GF-D8 (cell line): ENCODE measurements at places on chromosomes 4 and X.

DNA sequence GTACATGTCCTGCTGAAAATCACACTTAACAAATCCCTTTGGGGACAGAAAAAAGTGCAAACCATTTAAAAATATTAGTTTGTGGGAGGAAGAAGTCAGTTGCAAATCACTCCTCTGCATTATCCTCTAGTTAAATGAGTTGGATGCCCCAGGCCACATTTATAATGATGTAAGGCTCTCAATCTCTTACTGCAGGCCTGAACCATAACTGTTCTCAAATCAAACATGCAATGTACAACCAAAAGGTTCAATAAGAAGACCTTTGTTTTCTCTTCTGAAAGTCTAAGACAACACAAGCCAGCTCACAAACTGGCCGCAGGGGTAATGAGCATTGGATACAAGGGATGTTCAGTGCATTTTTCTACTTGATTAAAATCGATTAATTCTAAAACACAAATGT lies 39.7 kb downstream of the IGFBP7 start:
- DNase-seq, result no peak

DNA sequence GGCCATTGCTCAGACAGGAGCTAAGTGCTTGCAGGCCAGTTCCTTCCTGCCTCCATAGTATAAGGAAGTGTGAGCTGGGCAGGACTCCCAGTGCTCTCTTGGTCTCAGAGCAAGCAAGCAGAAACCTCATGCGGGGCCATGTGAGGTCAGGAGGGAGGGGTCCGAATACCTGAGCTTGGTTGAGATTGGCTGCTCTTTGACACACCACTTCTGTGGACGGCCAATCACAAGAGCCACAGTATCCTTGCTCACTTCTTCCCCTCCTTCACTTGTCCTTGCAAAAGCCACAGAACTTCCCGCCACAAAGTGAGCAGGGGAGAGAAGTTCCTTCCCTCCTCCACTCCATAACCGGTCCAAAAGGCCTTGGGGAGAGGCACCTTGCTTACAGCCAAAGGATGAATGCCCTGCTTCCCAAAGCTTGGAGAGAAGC lies 56.7 kb downstream of the PRPS1 start:
- peak; percentile 91 for DNase-seq

- no peak for DNase-seq
Measured at GRCh38 chrX:124113621-124114600, 152.4 kb downstream of the STAG2 start.

DNA sequence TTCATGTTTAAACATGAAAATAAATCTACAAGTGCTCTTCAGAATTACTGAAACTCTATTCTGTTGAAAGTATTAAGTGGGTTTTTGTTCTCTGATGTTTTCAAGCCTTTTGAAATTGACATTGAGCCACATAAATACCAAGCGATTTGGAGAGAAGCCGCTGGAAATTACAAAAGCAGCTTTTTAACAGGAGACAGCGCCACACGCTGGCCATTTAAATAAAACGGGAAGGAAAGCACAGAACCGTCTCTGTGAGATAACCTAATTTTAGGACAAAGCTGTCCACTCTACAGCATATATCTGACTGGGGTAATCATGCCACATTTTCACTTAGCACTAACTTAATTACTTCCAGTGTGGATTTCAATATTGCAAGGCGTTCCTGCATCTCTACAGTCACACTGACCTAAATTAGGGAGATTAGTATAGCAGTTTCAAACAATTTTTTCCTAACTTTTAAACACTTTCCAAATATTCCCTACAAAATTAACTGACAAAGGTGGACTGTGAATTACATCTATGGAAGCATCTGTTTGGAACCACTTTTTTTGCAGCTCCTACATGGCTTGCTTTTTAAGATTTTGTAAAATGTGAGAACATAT lies 6.8 kb upstream of the ANOS1 start:
- no peak for DNase-seq

- DNase-seq, result no peak
Measured at GRCh38 chrX:19361701-19362100, 18.0 kb downstream of the PDHA1 start.

DNA sequence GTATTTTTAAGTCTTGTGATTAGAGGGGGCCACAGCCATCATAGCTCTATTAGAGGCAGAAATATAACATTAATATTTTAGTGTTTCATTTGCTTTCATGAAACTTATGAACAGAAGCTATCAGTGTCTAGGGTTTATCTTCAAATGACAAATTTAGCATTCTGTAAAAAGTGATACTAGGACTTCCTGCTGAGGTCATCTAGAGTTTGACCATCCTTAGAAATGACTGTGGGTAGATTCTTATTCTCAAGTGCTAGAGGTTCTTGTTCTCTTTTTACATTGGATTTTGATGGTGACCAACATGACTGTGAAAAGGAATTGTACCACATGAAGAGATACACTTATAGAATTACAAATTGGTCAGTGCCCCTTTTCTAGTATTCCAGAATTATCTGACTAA lies 568.6 kb downstream of the RPA4 start:
- no peak for DNase-seq

- DNase-seq, result no peak
Measured at GRCh38 chrX:57977992-57978391, 67.7 kb upstream of the ZXDA start.

- no peak for DNase-seq
Measured at GRCh38 chrX:14295426-14295825, 233.9 kb upstream of the GLRA2 start.

DNA sequence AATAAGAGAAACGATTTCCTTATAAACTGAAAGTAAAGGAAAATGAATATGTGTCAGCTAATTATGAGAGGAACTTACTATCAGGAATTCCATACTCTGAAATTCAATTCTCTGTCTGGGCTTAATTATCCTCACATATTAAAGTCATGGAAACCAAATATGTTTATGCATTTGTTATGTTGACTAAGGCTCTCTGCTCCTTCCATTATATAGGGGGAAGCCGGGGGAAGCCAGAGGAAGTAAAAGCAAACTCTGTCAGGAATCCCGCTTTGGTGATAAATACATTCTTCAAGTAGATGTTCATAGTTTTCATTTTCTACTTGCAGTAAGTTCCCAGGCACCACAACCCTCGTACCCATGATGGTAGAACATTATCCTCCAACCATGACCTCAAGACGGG lies 142.8 kb upstream of the VCX2 start:
- no peak for DNase-seq

DNA sequence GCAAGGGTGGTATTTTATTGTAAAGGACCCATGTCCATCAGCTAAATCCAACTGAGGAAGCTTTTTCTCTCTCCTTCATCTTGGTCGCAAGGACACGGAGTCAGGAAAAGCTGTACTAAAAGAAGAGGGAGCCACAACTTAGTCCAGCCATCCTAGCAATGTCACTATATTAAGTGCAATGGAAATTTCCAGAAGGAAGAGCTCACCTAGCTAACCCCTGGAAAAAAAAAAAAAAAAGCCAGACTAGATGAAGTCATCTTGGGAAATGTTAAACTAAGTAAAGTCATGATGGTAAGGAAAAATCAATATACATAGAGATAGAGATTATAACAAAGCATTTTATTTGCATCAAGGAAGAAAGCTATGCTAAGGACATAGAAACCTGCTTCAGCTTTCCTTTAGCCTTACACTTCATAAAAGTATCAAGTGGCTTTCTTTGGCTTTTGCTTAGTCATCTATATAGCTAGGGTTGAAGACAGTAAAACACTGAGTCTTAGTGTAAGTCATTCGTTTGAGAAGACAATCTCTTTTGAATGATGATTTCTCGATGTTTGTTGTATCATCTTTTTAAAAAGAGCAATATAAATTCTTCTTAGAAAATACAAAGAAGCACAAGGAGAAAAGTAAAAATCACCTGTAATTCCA lies 18.6 kb upstream of the CA5B start:
- no peak for DNase-seq

DNA sequence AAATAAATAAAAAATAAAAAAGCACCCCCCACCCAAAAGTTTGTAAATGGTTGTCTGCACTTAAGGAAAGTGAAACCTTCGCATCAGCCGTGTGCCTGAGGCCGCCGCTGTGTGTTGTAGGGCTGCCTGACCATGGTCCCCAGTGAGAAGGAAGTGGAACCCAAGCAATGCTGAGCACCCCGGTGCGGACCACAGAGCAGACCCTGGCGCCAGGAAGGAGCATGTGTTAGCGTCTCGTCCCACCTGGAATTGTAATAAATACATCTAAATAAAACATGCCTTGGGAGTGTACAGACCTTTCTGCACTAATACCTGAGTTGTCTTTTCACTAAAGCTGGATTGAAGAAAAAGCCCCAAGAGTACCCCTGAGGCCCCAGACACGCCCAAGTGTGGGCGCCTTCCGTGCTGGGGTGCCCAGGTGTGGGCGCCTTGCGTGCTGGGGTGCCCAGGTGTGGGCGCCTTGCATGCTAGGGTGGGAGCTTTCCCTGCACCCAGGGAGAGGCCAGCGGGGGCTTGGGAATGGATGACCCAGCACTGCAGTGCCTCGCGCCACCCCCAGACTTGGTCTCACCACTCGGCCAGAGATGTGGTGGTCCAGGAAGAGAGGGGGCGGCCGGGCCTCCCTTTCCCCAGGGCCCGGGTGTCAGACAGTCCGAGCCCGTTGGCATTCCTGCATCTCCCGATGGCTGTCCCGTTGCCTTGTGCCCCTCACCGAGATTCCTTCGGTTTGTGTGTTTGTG lies 33.7 kb downstream of the HTT-AS start:
- DNase-seq, result no peak

- peak; percentile 55 for DNase-seq
Measured at GRCh38 chrX:53362449-53362848, 60.0 kb downstream of the SMC1A start.

GRCh38 chr4:99468889-99469288 lies 33.7 kb upstream of the ADH7 start:
- no peak for DNase-seq

DNA sequence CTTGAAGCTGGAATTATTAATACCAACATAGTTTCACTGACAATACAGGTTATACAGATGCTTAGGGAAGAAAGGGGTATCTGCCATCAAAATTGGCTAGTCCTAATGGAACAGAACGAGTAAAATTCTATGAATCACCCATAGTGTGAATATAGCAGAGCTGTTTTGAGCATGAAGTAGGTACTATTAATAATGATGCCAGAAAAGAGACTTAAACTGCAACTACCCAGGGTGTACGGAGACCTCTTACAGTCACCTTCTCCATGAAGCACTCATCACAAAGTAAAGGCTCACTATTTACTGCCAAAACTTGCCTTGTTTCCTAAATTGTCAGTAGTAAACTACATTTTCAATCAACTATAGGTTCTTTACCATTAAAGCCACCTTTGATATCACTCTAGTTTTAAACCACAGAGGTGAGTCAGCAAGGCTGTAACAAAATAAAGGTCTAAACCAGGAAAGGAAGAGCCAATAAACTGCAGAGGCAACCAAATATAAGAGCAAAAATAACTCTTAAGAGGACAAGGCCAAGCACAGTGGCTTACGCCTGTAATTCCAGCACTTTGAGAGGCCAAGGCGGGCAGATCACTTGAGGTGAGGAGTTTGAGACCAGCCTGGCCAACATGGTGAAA lies 114.4 kb downstream of the FRYL start:
- no peak for DNase-seq

GRCh38 chr4:2729533-2729875 lies 26.6 kb downstream of the TNIP2 start:
- no peak for DNase-seq

DNA sequence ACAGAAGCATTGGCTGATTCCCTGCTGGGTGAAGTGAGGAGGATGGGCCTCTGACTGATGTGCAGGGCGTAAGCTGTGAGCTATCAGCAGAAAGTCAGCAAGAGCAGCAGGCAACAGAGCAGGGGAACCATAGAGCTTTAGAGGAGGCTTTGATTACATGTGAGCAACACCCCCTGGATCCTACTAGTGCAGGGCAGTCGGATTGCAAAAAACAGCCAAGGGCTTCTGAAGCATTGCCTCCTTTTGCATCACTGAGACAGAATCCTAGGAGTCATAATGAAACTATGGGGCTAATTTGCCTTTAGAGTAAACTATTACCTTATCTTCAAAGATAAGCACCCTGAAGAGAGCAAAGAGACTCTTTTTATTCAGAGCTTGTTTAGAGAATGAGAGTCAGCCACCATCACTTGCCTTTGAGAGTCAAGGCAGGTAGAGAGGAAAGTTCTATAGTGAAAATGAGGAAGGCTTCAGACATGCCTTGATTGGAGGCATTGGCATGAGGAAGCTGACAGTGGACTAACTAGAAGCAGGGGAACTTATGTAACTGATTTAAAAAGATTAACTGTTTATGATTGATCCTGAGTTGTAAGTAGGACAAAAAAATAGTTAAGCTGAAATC lies 420.3 kb downstream of the PDHA2 start:
- no peak for DNase-seq

- DNase-seq, result no peak
Measured at GRCh38 chr4:113406723-113407016, 354.9 kb downstream of the CAMK2D start.

GRCh38 chrX:69070949-69071650 lies 94.2 kb downstream of the PJA1 start:
- no peak for DNase-seq

- no peak for DNase-seq
Measured at GRCh38 chrX:134174859-134175258, 62.1 kb upstream of the CCDC160 start.

GRCh38 chrX:13121020-13121555 lies 76.7 kb upstream of the FAM9C start:
- no peak for DNase-seq

- no peak for DNase-seq
Measured at GRCh38 chr4:165364452-165365080, 14.2 kb upstream of the CPE start.

- no peak for DNase-seq
Measured at GRCh38 chr4:153212736-153213135, 8.5 kb downstream of the TRIM2 start.

- DNase-seq, result no peak
Measured at GRCh38 chr4:153087671-153088194, 116.5 kb upstream of the TRIM2 start.

DNA sequence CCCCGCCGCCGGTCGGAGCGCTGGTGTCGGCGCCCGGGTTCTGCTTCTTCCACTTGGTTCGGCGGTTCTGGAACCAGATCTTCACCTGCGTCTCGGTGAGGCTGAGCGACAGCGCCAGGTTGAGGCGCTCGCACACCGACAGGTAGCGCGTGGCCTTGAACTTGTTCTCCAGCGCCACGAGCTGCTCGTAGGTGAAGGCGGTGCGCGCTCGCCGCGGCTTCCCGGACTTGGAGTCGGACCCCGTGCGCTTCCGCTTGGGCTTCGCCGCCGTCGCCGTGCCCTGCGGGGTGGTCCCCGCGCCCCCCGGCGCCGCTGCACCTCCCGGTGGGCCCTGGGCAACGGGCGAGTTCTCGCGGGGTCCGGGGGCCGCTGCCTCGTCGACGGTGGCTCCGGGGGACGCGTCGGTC lies 3.1 kb downstream of the NKX1-1 start:
- no peak for DNase-seq
